ENCODE measurements at places on chromosomes 16 and 17.

GRCh38 chr16:47643323-47644000 is 182.3 kb downstream of the PHKB start:
- DNase-seq, result no peak

GRCh38 chr16:55421226-55421625 is 57.8 kb upstream of the MMP2 start:
- no peak for DNase-seq

GRCh38 chr17:6558932-6559752 is 2.8 kb upstream of the PITPNM3 start:
- no peak for DNase-seq

DNA sequence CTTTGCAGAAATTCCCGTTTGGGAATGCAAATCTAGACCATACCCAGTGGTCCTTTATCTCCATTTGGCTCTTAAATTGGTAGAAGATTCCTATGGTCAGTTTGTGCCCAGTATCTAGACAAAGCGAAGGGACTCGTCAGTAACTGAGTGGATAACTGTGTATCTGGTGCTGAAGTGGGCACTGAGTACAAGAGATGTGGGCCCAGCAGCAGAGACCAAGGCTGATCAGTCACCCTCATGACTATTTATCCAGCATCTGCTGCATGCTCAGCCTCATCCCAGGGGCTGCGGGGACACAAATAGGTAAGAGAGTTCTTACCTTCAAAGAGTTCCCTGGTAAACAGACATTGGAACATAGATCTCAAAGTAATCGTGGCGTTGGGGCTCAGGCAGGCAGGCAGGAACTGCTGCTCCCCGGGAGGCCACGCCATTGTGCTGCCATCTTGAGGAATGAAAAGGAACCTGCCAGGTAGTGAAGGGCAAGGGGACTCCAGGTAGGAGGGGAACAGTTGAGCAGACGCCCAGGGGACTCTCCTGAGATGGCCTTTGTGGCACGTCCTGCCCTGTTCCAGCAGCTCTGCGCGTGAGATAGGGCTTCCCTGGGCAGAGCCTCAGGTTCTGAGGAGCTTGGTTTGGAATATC is 10.3 kb downstream of the NT5M start:
- peak; percentile 52 for DNase-seq

GRCh38 chr16:48932216-48932855 is 322.4 kb upstream of the N4BP1 start:
- DNase-seq, result no peak

- no peak for DNase-seq
These were observed 14.5 kb upstream of the SLC47A2 start for GRCh38 chr17:19730843-19731242.

- DNase-seq, result no peak
These were observed 1.8 kb downstream of the KIFC3 start for GRCh38 chr16:57800200-57801097.

DNA sequence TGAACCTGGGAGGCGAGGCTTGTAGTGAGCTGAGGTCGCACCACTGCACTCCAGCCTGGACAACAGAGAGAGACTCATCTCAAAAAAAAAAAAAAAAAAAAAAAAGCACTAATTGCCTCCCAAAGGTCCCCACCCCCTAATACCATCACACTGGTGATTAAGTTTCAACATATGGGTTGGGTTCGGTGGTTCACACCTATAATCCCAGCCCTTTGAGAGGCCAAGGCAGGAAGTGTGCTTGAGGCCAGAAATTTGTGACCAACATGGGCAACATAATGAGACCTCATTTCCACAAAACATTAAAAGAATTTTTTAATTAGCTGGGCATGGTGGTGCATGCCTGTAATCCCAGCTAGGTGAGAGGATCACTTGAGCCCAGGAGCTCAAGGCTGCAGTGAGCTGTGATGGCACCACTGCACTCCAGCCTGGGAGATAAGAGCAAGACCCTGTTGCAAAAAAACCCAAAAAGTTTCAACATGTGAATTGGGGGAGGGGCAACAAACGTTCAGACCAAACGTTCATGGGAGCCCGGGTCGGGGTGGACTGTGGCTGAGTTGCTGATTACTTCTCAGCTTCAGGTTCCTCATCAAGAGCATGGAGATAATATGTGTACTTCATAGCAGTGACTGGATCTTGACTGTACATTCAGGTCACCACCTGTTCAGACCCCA is 62.1 kb upstream of the NOL11 start:
- no peak for DNase-seq

GRCh38 chr16:15874745-15875314 is 13.6 kb downstream of the CEP20 start:
- no peak for DNase-seq

DNA sequence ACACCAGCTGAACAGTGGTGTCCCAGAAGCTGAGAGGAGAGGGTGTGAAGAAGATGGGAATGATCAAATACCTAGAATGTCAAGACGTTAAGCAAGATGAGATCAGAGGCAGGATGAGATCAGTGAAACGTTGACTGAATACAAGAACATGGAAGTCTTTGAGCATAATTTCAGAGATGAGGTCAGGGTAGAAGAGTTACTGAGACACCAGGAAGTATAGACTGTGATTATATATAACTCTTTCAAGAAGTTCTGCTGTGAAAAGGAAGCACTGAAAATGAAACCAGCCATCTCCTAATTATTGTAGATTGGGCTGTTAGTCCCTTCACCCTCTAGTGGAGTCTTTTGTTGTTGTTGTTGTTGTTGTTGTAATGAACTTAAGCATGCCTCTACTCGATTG is 9.1 kb downstream of the SHCBP1 start:
- no peak for DNase-seq

DNA sequence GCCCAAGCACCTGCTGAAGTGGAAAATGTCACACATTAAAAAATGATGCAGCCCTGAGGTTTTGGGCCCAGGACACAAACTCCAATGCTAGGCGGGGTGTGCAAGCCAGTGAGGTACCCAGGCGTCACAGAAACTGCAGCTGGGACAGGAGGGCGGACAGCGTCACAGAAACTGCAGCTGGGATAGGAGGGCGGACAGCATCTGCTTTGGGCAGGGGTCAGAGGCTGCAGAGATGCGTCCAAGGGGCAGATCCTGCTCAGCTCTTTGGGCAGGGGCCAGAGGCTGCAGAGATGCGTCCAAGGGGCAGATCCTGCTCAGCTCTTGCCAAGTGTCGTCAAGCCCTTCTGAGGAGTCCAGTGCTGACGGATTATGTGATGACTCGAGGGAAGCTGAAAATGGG is 43.9 kb upstream of the RCVRN start:
- DNase-seq, result no peak

Data from T-helper 17 cell (primary cell).